ENCODE measurements at places on chromosomes 12 and 14.

DNA sequence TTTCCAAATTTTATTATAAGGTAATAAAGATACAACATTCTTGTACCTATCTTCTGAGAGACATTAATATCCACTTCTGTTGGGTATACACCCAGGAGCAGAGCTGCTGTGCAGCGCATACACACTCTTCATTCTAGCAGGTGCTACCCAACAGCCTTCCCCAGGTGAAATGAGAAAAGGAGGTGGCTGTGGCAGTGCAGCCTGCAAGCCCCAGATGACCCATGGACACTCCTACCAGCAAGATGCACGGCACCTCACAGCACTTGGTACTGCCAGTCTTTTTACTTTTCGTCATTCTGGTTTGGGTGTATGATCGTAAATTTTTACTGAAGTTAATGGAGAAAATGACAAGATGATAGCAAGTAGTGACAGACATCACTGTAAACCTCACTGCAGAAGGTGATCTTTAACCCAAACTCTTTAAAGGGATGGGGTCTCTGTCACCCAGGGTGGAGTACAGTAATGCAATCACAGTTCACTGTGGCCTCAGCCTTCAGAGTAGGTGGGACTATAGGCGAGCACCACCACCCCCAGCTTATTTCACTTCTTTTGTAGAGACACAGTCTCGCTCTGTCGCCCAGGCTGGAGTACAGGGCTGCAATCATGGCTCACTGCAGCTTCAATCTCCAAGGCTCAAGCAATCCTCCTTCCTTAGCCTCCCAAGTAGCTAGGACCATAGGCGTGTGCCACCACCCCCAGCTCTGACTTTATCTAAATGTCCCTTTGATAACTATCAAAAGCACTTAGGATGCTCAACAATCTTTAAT lies 26.5 kb downstream of the VPS37B start:
- no peak for DNase-seq

DNA sequence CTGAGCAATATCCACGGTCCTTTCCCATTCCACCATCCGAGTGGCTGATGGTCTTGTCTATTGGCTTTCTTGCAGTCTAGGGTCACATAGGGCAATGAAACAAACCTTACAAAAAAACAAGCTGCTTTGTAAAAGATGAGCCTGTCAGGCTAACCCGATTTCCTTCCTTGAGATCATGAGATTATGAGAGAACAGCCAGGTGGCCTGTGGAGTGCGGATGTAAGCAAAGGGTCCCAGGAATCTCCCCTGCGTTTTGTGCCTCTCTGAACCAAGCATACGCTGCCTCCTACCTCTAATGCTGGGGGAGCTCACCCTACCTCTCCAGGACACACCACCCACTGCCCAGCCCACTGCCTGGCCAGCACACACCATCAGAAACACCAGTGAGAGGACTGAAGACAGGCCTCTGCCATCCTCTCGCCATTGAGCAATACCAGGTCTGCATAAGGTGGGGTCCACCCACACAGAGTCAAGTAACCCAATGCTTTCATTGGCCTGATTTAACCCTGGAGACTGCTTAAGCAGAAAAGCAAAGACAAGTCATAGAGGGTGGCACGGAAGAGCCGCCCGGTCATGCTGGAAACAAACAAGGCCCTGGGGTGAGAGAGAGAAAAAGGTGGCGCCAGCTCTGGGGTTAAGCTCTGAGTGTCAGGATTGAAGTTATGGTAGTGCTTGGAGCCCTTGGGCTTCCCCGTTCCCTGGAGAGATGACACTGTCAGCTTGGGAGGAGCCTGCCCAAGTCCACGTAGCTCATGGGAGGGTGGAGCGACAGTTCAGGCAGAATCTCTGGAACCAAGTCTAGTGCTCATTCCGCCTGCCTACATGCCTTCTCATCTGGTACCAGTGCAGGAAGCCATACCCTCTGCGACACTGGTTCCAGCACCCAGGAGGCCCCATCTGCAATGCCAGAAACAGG lies 46.6 kb downstream of the CALM1 start:
- DNase-seq: no peak

DNA sequence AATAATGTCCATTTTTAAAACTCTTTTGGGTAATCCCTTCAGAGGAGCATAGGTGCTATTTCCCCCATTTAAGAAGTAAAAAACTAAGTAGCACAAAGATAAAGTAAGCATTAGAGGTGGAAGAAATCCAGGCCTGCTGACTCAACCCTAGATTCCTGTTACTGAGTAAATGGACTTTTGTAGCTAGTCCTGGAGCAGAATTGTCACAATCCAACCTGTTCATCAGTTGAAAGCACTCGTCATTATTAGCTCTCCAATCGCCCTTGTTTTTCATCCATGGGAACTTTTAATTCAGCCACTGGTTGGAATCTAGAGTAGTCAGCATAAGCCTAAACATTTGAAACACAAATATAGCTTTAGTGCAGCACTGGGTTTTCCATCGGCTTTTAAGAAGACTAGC lies 139.5 kb upstream of the AMIGO2 start:
- DNase-seq: no peak

DNA sequence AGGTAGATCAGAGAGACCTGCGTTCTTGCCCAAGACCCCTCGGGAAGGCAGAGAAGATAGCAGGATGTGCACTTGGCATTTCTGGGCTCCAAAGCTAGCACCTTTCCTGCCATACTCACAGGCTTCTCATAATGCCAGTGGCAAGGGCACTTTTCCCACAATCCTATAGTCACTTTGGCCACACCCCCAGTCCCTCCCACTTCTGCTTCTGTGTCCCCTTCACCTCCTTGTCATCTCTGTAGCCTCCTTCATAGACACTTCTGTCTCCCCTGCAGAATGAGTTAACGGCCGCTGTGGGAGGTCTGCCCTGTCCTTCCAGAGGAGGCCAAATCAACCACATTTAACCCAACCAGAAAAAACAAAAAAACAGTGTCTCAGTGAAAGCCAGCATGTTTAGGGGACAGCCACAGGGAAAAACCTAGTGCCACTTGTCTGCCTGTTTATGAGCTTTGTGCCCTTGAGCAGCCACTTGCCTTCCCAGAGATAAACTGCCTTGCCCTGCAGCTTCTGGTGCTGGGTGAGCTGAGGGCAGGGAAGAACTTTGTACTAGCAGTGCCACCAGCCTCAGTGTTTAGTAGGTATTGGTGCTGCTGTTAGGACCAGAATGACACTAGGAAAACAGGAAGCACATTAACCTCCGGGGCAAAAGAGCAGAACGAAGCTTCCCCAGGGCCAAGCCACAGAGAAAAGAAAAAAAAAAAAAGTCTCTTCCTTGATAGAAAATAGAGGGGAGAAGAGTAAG lies 193.0 kb upstream of the PWP1 start:
- no peak for DNase-seq

DNA sequence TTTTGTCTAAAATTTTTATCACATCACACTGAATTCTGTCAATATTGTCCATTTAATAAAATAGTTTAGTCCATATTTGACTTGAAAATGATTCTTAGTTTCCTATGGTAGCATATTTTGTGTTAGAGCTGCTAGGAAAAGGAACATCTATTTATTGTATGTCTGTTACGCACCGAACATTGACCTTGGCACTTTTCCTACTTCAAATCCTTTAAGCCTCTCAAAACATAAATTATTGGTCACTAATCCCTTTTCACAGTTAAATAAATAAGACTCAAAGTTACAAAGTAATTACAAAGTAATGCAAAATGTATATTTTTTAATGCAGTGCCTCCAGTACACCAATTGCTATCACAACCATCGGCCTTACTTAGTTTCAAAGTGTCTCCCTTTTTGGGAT lies 28.5 kb downstream of the DCN start:
- no peak for DNase-seq

DNA sequence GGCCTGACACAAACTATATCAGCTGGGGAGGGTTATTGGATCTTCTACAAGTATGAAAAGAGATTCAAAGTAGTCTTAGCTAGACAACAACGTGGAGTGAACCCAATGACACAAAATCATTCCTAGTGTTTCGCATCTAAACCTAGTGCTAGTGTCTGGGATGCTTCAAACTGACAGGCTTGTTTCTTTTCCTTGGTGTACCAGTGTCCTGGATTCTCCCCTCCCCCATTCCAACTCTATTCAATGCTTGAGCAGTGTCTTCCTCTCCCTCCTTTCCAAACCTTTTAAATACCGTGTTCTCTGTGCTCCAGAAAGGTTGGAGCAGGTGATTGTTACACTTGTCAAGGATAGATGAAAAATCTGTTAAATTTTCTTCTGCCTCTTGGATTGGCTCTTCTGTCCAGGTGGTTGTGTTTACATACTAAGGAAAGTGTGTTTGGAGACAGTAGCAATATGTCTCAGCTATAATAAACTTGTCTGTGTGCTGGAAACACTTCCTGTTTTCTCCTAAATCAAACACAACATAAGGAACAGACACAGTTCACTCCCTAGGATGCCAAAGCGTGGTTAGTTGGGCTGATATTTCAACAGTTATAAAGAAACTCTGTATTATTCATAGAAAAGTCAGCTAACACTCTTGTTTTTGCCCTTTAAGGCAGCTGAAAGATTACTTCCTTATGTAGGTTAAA lies 14.4 kb upstream of the GUCY2C start:
- peak; percentile 84 for DNase-seq

GRCh38 chr12:67558775-67559174 lies 89.8 kb upstream of the DYRK2 start:
- no peak for DNase-seq

All from NCI-H2081 treated with DMSO at 0.1 percent for 48 hours (cell line).